Stimulated activated CD4-positive, alpha-beta T cell treated with anti-CD3 and anti-CD28 coated beads, Interleukin-1b, Interleukin-23, amount 100 ng/mL, for 1 hour (primary cell): ENCODE measurements at places on chromosomes 1 and 21.

DNA sequence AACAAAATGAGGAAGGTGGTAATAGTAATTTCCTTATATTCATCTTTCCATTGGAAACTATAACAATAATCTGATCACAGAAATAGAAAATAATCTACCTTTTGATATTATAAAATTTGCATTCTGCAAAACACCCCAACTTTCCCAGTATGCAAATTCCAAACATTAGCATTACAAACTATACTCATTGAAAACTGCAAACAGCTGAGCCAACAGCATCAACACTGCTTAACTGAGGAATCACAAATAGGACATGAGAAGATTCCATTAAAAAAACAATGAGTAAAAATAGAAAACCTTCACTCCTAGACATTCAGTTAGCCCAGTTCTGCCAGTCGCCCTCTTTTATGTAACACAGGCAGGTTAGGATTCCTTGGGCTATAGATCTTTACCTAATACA is 18.1 kb downstream of the ZNF281 start:
- DNase-seq = no peak

DNA sequence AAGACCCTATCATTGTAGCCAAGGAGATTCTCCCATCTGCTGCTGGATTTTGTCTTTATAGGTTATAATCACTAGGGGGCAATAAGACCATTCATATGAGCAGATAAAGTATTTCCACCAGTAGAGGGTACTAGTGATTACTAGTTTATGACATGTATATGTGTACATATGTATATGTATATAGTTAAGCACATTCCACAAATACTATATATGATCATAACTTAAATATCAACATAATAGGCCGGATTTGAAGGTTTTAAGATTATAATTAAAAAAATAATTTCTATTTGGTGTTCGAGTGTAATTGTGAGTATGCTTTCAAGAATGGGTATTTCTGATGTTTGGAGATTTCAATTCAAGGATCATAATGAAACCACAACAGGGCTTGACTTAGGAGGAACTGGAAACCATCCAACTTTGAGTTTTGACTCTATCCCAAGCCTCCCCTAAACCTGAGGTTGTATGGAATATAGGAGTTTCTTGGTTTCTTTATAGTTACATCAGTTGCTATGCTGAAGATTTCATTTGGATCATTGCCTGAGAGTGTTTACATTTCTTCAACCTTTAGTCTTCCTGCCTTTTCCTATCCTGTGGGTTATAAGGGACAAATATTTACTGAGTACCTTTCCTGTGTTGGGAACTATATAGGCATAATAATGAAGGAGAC is 16.9 kb downstream of the TCEANC2 start:
- DNase-seq = no peak

DNA sequence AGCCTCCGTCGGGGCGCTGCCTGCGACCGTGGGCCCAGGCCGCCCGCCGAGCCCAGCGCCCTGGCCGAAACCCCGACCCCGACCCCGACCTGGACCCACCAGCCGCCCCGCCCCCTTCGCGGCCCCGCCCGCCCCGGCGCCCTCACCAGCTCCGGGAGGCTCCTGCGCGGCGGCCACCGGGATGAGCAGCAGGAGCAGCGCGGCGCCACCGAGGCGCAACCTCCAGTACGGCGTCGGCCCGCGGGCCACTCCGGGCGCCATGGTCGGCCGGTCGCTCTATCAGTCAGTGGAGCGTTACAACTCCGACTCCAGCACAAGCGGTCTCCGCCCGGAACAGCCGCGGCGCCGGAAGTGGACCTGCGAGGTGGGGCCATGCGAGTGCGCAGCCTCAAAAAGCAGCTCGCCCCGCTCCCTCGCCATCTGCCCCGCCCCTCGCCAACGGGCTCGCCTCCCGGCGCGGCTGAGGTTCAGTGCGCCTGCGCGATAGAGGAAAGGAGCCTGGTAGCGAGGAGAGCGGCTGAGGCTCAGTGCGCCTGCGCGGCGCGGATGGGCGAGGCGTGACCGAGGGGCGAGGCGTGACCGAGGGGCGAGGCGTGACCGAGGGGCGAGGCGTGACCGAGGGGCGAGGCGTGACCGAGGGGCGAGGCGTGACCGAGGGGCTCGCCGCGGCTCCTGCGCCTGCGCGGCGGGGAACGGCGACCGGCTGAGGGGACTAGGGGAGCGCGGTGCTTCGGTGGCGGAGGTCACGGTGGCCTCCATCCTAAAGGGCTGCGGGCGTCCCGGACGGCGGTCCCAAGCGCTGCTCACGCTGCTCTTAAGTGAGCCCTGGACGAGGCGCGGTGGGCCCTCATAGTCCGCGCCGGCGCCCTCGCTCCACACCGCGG is at the start of gene PTTG1IP:
PTTG1IP (minus strand) TSS at position 335 of the 884 bp plus-strand sequence; CDS start at position 261, 74 bp downstream.
- DNase-seq = peak; percentile 97

DNA sequence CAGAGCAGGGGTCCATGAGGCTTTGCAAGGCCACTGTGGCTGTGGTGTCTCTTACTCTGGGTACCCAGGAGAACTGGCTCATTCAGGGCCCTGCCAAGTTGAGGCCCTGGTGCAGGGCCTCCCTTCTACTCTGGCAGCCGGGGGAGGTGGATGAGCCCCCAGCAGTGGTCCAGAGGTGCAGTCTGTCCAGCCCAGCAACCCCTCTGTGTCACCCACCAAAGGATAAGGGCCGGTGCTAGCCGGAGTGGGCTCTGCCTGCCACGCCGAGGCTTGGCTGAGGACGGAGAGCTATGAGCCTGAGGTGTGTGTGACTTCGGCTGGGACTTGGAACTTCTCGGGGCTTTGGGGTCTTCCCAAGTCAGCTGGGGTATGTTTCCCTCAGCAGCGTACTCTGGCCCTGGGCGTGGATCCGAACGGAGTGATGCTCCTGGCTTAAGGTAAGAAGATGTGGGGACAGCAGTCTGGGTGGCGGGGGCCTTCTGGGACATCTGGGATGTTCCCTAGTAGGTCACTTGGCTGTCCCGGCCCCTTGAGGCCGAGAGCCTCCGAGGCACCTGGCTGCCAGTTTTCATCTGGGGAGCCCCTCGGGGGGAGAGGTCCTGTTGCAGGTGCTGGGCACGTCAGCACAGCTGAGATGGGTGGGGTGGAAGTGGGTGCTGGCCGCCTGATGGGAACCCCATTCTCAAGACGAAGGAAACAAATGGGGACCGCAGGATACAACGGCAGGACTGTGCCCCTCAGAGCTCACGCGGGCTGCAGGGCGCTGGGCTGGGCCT is 25.9 kb downstream of the RUNX3 start:
- DNase-seq = no peak

- no peak for DNase-seq
These were observed 95.0 kb downstream of the LAMC2 start for GRCh38 chr1:183281039-183281438.

DNA sequence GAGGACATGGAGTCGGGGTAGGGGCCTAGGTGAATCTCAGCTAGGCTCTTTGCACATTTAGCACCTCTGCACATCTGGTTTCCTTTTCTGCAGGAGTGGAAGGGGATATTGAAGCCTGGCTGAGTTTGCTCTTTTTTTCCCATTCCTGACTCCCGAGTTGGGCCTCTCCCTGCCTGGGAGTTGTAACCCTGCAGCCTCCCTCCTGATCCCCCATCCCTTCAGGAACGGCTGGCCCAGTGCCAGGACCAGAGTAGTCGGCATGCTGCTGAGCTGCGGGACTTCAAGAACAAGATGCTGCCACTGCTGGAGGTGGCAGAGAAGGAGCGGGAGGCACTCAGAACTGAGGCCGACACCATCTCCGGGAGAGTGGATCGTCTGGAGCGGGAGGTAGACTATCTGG is 836 bp downstream of the OLFML3 start:
- no peak for DNase-seq

DNA sequence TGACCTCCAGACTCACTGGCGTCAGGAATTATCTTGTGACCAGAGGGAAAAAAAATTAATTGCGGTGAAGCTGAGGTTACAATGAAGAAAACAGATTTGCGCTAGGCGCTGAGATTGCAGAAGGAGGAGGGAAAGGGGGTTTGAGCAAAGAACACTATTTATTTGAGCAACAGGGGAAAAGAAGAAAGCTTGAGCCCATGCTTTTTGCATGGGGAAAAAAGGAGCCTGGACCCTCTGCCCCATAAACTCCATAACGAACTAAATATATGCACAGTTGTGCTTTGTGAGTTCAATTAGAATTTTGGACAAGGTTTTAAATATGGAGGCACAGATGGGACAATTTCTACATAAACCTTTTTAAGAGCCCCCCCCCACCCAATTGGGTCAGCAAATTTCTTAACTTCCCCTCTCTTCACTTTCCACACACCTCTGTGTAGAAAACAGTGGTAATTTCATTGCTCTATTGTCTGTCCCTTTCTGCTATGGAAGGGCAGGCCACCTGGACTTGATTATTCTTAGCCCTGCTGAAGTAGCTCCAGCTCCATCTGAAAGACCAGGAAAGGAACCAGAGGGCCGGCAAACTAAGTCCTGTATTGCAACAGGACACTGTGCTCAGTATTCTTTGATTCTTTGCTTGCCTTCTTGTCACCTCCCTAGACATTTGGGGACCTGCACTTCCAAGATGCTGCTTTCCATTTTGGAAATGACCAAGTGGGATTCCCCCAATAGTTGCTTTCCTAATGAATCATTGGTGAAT is 862 bp upstream of the ID3 start:
- DNase-seq = no peak

DNA sequence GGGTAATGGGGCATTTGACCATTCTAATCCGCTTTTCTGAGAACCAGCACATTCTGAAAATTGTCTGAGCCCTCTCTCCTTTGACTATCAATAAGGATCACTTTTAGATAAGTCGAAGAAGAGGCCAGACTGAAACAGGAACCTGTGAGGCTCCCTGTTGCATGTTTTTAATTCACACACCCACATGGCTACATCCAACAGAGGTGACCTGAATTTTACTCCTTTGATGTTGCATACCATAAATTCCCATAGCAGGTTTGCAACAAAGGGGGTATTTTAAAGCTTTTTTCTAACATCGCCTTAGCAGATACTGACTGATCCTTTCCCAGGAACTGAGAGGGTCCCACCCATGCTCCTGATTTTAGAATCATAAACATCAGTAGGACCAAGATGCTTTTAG is 450.8 kb downstream of the USP25 start:
- DNase-seq = no peak

DNA sequence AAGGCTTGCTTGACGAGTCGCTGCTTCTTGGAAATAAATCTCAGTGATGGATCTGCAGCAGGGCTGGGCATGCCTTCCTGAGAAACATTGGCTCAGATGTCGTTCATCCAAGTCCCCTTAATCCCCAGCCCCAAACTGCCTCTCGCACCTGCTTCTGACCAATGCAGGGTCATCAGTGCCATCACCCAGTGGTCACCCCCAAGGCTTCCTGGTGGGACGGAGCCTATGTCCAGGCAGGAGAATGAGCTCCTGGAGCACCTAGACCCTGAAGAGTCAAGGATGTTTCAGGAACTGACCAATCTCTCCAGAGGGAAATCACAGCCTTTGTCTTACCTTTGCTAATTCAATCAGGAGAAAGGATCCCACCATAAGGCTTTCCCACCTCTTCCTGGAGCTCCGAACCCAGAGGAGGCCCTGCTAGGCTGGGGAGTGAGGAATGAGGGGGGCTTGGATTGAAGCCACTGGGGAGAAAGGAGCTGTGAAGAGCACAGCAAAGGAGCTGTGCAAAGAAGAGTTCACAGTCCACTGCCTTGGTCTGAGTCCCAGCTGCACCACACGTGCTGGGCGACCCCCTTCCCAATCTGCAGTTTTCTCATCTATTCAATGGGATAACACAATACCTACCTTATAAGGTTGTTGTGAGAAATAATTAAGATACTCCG is 416.1 kb downstream of the NPHP4 start:
- no peak for DNase-seq

GRCh38 chr1:223153177-223154119 is 10.4 kb upstream of the TLR5 start:
- no peak for DNase-seq

GRCh38 chr1:236063919-236064673 is 794 bp downstream of the NID1 start:
- no peak for DNase-seq

DNA sequence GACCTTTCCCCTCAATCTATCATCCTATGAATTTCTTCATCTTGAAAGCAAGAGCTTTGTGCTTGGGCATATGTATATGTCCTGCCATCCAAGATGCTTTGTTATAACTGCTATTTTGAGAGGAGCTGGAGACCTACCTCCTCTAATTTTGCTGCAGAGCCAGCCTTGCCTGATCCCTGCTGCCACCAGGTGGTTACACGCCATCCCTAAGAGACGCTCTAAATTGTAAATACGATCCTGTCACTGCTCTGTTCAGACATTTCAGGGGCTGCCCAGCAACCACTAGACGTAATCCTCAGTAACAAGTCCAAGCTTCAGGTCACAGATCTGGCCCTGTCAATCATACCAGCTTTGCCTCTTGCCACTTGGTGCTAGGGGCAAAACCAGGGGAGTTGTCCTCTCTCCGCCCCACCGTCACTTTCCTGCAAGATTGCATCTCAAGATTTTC is 32.9 kb downstream of the GPA33 start:
- no peak for DNase-seq

- DNase-seq = no peak
These were observed 3.4 kb downstream of the GDAP2 start for GRCh38 chr1:117925981-117926380.

GRCh38 chr1:8032366-8032910 is 6.3 kb upstream of the ERRFI1 start:
- DNase-seq = no peak

GRCh38 chr1:247493106-247493505 is 35.2 kb upstream of the OR2B11 start:
- no peak for DNase-seq

DNA sequence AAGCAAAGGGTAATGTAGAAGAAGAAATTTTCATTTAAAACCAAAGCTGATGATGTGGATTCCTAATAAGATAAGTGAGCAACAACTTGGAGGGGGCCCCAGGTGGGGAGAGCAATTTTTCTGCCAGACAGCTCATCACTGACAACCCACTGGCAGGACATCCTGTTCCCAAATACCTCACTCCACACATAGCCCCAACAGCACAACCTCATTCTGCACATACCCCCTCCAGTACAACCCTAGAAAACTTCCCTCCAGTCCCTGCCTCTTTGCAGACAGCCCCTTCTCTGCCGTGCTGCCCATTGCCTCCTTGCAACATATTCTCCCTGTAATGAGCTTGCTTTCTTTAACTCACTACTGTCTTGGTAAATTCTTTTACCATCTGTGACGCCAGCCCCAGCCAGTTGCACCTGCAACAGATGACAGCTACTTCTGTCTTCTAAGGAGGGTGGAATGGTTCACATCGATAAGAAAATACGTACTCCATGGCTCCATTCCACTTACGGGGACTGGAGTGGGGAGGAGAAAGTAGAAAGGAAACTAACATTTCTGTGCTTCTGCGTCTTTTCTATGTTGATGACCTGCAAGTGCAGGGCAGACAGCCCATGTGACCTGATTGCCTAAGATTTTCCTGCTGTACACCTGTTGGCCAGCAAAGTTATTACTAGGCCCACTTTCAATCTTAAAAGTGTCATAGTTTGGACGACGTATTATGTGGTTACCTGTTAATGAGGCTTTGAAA is 14.7 kb downstream of the RHEX start:
- DNase-seq = no peak

GRCh38 chr1:92536980-92537884 is 50.5 kb upstream of the GFI1 start:
- no peak for DNase-seq

DNA sequence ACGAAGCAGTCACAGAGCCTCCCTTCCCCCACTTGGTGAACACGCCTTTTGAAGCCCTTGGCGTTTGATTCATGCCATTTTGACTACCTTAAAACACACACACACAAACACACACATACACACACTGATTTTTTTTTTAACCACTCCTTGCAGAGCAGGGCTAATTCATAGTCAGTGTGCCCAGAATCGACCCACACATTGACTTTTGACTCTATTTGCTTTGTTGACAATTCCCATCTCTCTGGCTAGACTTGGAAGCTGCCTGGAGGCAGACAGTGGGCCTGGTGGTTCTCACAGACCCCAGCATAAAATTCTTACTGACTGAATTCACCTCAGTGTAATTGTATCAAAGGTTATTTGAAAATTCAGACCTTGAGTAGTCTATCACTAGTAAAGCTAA is 30.3 kb downstream of the CAPN8 start:
- DNase-seq = no peak
